Activated T-cell treated with anti-CD3 and anti-CD28 coated beads for 24 hours (primary cell): ENCODE measurements at places on chromosomes 6 and 20.

GRCh38 chr6:25343984-25344383, 64.8 kb downstream of the CARMIL1 start:
- no peak for DNase-seq

DNA sequence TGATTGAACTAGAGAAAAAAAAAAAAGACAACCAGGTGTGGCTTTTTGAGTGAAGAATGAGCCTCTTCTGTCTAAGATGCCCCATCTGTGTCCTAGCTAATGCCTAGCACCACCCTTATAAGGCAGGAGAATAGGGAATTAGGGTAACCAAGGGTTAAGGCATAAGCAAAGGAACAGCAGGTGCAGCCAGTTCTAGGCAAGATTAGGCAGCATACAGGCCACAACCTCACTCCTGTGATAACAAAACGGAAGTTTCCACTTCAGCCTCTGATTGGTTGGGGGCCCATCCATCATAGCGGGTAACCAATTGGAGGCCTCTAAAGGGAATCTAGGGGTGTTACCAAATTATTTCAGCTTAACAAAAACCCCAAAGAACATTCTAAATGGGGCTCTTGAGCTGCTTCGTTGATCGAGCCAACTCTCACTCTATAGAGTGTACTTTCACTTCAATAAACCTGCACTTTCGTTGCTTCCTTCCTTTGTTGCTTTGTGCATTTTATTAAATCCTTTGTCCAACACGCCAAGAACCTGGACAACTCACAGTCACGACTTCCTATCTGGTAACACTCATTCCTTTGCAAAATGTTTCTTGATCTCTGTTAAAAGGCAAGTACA, 61.9 kb upstream of the TAGAP start:
- DNase-seq, result peak; percentile 90

DNA sequence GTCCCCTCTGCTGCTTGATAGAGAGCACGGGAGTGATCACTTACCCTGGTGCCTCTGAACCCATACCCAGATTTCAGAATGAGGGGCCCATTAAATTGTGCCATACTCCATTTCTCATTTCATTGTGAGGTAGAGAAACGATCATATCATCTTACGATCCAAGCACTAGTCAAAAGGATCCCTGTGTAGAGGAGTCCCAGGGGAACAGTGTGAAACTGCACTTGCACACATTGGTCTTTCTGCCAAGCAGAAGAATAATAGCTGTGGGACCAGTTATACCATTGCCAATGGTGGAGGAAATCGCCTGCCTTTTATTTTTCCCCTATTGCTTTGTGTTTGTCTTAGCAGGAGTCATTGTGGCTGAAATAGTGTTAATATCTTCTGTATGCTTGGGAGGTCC, 161.9 kb downstream of the FARS2 start:
- DNase-seq, result no peak

DNA sequence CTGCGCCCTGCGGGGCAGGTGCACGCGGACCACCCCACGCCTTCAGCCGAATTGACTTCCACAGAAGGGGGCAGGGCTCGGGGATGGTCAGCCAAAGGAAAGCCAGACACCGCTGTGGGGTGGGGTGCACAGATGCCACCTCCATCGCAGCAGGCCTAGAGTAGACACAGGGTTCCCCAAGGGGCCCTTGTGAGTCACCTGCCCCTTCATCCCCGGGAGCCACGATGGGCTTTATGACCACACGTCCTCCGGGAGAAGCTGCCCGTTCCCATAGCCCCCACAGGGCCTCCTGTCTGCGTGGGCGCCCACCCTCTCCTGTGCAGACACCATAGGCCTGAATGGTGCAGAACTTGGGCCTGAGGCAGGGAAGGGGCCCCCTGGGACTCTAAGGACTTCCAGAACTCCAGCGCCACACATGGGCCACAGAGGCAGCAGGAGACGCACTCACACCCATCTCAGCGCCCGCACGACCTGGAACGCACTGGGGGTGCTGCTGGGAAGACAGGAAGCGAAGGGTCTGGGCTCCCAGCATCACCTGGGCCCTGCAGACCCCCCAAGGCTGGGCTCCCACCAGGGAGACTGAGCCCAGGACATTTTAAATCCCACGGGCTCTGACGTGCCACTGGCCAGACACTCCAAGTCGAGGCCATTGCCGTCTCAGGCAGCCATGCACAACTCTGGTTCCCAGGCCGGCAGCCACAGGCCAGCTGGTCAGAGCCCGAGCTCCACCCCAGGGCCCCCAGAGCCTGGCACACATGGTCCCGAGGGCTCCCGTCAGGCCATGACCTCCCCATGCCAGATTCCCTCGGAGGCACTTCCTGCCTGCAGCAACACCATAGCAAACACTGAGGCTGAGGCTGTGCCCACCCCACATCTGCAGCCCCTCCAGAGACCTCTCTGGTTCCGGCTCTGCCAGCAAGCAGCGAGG, 134.2 kb downstream of the DLL1 start:
- DNase-seq, result no peak

DNA sequence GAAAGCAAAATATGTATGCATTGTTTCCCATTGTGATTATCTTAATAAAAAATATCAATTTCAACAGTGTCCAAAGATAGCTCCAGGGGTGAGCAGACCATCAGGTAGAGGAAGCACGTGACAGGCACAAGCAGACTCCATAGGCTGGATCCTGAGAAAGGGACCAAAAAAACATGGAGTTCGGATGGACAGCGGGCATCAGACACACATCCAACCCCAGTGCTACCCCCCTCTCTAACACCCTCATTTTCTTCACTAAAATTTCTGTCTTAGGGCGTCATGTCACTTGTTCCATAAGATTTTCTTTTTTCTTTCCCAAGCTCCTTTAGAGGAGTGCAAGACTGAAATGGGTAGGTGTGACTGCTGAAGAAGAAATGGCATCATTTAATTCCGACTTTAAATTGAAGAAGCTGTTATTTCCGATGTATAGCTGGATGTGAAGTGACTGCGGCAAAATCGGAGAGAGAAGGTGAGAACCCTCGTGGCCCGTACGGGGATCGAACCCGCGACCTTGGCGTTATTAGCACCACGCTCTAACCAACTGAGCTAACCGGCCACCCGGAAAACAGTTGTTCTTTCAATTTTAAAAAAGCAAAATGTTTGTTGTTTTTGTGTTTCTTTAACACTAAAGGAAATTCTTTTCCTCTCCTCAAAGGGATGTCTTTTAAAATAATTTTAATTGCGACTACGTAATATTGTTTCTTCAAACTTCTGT, 10.3 kb upstream of the PRSS16 start:
- peak; percentile 54 for DNase-seq

- no peak for DNase-seq
These were observed 101.8 kb upstream of the SGK1 start for GRCh38 chr6:134419716-134420115.

- peak; percentile 48 for DNase-seq
These were observed 102.3 kb downstream of the HIVEP2 start for GRCh38 chr6:142842418-142843261.

- no peak for DNase-seq
These were observed 243.9 kb downstream of the DLL1 start for GRCh38 chr6:170046791-170047626.

DNA sequence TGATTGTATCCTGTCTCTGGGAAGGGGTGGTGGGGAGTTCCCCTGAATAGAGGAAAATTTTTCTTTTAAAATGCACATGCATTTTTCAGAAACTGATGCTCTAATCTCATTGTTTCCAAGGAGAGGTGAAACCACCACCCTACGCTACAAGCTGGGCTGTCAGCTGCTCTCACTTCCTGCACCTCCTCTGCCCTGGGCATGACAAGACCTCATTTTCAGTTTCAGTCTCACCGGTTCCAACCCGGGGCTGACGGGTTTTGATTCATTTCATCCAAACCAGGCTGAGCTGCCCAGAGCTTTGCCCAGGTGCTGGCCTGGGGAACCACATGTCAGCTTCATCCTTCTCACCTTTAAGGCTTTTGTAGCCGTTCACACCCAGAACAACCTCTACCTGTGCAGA, 99.7 kb downstream of the EYA2 start:
- DNase-seq, result peak; percentile 48

- DNase-seq, result no peak
These were observed 8.7 kb downstream of the B4GALT5 start for GRCh38 chr20:49704932-49705336.

DNA sequence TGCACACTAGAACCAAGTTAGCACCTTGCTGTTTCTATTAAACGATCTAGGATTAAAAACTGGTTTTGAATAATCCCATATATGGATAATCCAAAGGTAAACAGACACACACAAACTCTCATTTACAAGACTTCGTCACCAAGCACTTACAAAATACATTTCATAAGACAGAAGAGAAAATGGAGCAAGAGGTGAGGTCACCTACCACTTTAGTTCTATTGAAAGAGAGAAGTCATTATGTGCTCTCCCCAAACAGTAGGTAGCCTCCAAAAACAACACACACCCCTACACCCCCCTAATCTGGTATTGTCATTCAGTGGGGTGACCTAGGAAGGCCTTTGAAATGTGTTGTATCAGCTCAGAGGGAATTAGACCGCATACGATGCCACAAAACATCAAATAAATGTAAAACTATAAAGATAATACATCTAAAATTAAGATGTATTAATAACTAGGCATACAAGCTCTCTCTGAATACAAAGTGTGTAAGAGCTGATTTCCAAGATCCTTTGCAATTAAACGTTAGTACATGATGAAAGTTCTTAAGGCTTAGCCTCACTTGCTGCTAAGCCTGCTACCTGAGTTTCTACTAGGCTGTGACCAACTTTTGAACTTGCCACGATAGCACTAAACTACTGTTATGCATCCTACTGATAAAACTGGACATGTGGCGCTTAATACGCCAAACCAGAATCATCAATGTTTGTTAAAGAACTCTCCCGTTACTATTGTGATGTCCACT, 1.6 kb downstream of the SRPK1 start:
- DNase-seq, result no peak

DNA sequence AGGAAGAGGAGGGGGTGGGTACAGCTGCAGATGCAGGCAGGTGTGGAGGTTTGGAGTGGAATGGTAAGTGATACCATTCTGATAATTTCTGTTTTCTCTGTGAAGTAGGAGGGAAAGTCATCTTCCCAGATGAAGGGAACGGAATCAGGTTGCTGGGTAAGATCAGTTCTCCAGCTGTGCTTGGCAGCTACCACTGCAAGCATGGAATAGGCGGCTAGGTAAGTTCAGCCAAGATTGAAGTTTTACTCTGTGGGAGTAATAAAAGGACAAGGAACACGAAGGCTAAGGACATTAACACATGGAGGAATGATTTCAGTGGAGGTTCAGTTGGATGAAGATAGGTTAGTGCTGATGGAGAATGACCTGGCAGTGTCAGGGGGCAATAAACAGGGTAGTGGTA, 128.3 kb downstream of the CARMIL1 start:
- no peak for DNase-seq

DNA sequence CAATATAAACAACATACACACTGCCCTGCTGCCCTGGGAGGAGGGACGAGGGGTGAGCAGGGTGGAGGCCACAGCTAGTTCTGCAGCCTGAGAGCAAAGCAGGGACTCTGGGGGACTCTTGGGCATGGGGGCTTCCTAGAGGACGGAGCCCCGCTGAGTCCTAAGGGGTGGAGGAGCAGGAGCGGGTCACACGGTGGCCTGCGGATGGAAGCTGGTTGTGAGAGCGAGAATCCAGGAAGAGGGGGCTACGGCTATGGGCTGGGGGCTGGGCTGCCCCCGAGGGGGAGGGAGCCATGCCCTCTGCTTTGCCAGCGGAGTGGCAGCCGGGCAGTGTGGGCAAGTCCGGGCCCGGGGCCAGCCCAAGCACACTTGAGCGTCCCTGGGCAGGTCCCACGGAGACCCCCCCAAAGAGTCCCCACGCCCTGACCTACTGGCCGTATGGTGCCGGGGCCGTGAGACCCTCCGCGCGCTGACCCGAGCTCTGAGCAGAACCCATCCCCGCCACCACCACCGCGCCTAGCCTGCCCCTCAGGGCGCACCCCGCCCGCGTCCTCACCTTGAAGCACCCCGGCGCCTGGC, 369 bp downstream of the ADAM33 start:
- DNase-seq, result no peak

DNA sequence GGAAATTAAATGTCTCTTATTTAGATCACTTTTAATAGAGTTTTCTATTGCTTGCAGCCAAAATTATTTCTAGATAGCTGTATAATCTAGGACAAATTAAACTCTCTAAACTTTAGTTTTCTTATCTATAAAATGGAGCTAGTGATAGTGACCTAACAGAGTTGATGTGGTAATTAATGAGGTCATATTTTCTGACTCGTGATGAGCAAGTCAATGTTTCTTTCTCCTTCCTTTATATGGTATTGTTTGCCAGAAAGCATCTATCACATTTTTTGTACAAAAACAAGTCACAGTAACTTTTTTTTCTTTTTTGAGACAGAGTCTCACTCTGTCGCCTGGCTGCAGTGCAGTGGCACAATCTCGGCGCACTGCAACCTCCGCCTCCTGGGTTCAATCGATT, 267.7 kb downstream of the FARS2 start:
- DNase-seq, result no peak

GRCh38 chr6:97312241-97312640, 29.2 kb upstream of the MMS22L start:
- no peak for DNase-seq

- no peak for DNase-seq
These were observed 62.3 kb downstream of the RIPOR3 start for GRCh38 chr20:50628853-50629669.

DNA sequence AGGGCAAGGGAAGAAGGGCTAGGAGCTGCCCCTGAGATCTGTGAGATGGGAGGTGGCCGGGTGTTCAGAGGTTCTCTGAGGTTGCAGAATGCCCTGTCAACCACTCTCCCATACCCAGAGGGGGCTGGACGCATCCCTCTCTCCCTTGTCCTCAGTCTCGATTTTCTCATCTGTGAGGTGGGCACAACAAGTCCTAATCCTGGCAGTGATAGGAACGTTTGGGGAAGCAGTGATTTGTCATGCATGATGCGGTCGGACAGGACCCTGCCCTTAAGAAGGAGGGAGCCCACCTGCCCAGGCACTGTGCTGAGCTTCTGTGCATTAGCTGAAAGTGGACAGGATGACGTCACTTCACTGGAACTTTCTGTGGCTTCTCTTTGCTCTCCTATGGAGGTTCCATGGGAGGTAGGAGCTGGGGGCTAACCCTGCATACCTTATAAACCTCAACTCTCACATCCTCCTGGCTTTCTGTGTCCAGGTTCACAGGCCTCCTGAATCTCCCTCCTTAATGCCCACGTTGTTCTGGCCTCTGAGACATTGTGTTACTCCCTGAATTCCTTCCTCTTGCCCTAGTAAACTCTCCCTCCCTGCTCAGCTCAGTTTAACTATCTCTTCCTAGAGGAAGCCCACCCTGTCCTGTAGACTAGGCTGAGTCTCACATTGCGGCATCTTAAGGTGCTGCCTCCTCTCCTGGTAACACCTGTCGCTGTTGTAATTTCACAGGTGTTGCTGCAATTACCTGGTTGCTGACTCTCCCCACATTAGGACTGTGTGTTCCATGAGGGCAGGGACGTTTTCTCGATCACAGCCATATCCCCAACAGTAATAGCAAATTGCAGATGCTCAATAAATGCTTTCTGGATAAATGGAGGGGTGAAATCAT, 30.1 kb upstream of the CSNK2A1 start:
- DNase-seq, result no peak

DNA sequence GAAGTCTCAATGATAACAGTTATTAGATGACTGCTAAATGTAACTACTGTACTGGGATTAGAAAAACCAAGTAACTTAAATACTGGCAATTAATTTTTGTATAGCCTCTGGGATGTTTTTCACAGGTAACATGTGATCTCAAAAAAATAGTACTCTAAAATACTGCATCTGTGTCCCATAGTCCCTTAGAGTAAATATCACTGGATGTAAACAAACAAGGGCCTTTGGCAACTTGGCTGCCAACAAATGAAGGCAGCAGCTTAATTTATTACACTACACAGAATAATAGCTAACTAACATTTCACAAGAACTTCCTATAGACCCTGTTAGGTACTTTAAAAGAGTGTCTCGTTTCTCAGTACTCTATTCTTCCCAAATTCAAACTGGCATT, 14.0 kb downstream of the ARHGAP18 start:
- no peak for DNase-seq
